Stimulated activated CD4-positive, alpha-beta T cell treated with anti-CD3 and anti-CD28 coated beads, Interleukin-4, amount 100 ng/mL, for 48 hours (primary cell): ENCODE measurements at places on chromosomes 2 and 18.

DNA sequence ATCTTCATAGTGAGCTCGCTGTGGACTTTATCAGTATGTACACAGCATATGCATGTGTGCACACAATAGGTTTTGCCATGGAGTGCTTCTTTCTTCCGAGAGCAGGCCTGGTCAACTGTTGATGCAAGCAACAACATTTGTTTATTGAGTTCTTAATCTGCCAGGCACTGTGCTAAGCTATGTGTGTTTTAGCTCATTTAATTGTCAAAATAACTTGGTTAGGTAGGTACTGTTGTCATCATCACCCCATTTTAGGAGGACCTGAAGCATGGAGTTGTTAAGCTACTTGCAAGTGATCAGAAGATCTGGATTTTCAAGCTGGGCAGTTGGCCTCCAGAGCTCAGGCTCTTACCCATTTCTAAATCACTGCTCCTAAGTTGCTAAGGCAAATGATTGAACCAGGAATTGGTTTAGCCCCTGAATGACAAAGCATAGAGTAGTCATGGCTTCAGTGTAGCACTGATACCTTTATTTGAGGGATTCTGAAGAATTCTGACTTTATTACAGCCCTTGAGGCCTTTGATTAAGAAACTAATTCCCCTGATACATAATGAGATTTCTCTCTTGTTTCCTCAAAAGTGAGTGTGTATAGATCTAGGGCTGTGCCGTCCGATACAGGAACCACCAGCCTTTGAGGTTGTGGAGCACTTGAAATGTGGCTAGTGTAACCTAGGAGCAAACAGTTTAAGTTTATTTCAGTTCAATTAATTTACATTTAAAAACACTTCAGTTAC lies 132.9 kb downstream of the FMNL2 start:
- no peak for DNase-seq

- no peak for DNase-seq
Measured at GRCh38 chr2:139293992-139294548, 513.9 kb upstream of the NXPH2 start.

GRCh38 chr18:78021196-78021595 lies 771.5 kb downstream of the GALR1 start:
- no peak for DNase-seq

GRCh38 chr2:182890305-182890704 lies 23.9 kb upstream of the FRZB start:
- DNase-seq = no peak

DNA sequence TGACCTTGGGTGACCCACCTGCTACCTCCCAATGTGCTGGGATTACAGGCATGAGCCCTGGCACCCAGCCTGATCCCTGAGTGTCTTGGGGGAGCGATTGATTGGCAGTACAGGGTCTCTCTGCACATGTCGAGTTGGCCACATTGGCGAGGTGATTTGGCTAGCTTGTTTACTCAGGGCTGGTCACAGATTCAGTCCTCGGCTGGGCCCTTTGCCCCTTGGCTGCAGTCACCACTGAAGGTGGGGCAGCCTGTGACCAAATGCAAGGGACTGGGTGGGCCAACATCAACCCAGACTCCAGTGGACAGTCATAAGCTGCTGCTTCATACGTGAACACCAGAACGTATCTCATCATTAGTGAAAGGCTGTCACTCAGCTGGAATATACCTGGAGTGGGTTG lies 114.9 kb downstream of the ZNF532 start:
- DNase-seq = no peak

DNA sequence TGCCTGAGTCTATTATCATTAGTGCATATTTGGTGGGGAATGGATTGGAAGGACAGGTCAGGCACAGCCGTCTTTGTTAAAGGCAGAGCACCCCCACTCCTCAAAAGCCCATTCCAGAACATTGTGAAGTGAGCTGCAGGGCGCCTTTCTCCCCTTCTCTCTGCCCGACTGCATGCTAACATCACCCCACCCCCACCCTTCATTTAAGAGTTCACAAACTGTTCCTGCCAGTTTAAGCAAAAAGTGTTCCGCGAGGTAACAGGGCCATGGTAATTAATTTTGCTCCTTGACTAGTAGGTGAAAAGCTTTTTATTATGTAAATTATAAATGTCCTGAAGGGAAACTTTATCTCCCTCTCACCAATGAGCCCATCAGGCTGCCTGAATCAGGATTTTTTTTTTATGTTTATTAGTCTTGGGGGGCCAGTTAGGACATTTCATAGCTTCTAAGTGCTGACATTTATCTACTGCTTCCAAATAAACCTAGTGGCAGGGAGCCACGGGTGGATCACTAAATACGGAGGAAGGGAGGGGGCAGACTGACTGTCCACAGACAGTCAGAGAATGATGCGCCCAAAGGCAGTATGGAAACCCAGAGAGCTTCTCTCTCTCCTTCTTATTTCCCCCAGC lies 99.4 kb downstream of the FTCDNL1 start:
- DNase-seq = no peak

DNA sequence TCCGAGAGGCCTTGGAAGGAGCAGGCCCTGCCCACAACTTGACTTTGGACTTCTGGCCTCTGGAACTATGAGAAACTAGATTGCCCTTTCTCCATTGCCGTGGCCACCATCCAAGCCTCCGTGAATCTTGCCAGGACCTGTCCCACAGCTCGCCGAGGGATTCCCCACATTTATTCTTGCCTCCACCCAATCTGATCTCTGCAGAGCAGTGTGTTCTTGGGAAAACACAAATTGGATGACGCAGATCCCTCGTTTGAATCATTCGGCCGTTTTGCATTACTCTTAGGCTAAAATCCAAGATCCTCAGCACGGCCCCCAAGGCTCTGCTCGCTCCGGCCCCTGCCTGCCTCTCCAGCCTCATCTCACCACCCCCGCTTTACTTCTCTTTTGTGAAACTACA lies 364.2 kb downstream of the ZNF516 start:
- DNase-seq = no peak

DNA sequence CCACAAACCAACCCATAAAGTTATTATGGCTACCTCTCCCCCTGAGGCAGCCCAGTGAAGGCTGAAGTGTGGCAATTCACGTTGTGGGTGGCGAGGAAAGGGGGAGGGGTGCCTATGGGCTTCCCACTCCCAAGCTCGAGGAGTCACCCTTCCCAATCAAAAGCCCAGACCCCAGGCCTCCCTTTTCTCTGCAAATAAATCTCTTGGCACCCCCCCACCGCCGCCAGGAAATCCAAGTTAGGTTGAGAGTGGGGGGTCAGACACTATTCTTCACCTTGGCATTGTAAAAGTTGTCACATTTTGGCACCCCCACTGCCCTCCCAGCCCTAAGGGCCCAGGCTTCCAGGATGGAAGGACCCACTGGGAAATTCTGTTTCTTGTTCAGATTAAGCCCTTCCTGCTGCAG lies 6.9 kb downstream of the ANKRD53 start:
- no peak for DNase-seq

DNA sequence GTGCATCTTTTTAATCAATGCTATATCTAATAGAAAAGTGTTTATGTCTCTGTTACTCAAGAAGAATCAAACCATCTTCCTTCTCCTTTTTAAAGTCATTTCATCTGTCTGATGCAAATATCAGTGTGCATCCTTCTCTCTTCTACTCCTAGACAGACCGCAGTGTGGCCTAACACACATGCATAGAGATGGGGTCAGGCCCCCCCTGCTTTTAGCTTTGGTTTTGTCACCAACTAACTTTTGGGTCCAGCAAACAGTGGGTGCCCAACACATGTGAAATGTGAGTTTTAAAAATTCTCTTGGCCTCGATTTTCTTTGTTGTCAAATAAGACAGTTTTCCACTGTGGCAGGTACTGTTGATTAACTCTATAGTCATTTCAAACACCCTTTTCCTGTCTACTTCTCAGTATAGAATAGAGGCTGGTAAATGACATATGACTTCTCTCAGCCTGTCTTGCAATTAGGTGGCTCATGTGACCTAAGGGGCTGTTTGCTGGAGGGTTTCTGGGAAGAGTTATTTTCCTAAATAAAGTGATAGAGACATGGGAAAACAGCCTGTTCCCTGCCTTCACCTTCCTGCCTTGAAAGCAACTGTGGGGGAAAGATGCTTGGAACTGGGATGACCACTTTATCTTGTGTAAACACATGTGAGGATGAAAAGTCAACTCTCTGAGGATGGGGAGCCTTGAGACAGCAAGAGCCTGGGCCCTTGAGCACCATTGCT lies 65.7 kb upstream of the DARS1 start:
- DNase-seq = no peak

DNA sequence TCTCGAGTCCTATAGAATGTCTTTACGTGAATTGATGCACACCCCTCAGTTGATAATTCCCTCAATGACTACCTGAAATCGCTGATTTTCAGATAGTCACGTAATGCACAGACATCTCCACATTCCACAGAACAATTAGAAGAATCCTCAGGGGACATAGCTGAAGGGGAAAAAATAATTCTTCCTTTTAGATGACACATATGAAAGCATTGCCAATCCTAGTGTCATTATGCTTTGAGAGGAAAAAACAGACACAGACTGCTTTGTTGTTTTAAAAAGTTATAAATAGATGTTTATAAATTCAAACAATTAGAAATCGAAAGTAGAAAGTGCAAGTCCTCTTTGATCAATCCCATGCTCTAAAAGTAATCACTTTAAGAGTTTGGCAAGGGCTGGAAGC lies 100.6 kb upstream of the FN1 start:
- DNase-seq = no peak

- DNase-seq = no peak
Measured at GRCh38 chr2:138421315-138421970, 80.1 kb upstream of the SPOPL start.

- no peak for DNase-seq
Measured at GRCh38 chr2:179311101-179311500, 46.5 kb upstream of the SESTD1 start.

DNA sequence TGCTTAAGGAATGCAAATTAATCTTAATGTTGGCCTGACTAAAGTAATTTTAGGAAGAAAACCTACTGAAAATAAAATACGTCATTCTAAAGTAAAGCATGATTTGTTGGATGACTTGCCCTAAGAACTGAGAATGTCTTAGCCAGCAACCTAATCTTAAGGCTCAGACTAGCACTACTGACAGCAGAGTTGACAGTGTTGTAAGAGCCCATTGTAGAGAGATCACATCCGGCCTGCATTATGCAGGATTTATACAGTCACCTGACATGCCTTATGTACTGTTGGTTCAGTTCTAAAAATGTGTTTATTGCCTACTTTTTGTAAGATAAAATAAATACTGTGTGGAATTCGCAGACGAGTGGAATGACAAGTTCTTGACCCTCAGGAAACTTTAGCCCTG lies 82.3 kb downstream of the TMEM185B start:
- no peak for DNase-seq
